ENCODE measurements at places on chromosomes 5 and 9.

- DNase-seq, result no peak
These were observed 143.8 kb downstream of the MELK start for GRCh38 chr9:36716496-36716895.

GRCh38 chr5:128927644-128928043 lies 37.6 kb upstream of the SLC27A6 start:
- no peak for DNase-seq

DNA sequence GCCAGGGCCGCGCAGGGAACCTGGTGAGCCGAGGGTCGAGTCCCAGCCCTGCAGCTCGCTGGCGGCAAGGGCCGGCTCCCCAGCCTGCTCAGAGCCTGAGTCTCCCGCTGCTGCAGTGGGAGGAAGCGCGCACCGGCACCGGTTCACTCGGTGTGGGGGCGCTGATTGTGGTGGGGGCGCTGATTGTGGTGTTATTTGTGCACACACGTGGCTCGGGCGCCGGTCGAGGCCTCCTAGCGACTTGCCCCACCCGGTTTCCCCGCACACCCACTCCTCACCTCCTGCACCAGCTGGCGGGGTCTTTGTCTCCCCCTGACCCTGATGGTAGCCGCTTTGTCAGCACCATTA lies 266.7 kb downstream of the NSG2 start:
- DNase-seq, result no peak

DNA sequence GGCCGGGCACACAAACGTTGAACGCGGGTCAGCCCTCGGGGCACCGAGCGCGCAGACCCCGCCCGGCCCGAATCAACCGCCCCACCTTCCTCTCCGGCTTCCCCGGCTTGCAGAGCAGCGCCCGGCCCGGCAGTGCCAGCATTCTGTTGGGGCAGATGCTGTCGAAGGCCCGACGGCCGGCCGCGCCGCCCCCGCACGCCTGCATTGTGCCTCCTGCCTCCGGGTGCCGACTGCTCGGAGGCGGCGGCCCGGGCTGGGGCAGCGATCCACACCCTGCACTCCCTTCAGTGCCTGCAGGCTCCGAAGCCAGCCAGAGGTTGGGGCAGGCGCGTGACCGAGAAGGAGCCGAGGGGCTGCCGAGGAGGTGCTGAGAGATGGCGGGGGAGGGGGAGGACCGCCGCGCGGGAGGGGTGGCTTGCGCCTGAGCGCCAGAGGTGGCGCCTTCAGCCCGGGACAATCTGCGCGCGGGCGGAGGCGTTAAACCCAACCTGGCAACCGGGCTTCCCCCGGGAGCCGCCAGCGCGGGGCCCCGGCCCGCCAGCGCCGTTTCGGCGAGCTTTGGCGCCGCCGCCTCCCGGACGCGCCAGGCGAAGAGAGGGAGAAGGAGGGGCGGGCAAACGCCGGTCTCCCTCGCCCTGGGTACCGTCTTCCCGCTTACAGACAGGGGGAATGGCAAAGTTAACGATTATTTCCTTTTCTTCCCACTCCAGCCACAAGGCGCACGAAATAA lies at the start of gene MCIDAS:
Gene MCIDAS, minus strand, starts transcription at position 382 of the 730 bp plus-strand sequence. Its CDS starts 177 bp downstream, at position 205.
- no peak for DNase-seq

- no peak for DNase-seq
These were observed 34.9 kb upstream of the ATP6V1G1 start for GRCh38 chr9:114552706-114553105.

DNA sequence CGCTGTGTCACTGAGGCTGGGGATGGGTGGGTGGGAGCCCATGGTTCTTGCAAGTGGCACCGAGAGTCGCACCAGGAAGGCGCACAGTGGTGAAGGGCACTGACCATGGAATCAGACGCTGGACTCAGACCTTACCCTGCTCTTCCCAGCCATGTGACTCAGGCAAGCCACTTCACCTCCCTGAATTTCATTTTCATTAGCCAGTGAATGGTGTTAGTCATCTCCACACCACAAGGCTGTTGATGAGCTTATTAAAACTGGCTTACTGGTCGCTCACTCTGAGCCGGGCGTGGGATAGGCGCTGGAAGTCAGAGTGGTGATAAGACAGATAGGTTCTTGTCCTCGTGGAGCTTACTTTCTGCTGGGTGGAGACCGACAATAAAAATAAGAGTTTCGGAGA lies 25.1 kb downstream of the FGF18 start:
- DNase-seq, result no peak

DNA sequence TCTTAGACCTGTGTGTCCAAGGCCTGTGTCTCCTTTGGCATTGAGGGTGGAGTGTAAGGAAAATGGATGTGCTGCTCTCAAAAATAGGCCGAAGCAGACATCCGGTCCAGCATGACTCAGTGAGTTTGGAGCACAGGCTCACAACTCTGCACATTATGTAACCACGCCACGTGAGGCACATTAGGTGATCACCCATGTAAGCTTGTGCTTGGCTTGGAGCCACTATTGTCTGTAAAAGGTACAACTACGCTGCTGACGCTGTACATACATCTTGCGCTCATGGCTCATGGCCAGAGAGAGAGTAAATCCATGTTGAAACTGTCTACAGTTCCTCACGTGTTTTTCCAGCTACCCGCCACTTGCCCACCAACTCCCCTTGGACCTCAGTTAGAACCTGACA lies 177.5 kb downstream of the PDE4D start:
- no peak for DNase-seq

GRCh38 chr5:71789746-71790145 lies 70.7 kb downstream of the CARTPT start:
- no peak for DNase-seq

GRCh38 chr5:142156839-142157463 lies 48.4 kb downstream of the NDFIP1 start:
- DNase-seq, result no peak

GRCh38 chr9:69134412-69134811 lies 39.7 kb upstream of the TJP2 start:
- no peak for DNase-seq

GRCh38 chr9:113721856-113722255 lies 154.3 kb upstream of the ZNF618 start:
- no peak for DNase-seq

DNA sequence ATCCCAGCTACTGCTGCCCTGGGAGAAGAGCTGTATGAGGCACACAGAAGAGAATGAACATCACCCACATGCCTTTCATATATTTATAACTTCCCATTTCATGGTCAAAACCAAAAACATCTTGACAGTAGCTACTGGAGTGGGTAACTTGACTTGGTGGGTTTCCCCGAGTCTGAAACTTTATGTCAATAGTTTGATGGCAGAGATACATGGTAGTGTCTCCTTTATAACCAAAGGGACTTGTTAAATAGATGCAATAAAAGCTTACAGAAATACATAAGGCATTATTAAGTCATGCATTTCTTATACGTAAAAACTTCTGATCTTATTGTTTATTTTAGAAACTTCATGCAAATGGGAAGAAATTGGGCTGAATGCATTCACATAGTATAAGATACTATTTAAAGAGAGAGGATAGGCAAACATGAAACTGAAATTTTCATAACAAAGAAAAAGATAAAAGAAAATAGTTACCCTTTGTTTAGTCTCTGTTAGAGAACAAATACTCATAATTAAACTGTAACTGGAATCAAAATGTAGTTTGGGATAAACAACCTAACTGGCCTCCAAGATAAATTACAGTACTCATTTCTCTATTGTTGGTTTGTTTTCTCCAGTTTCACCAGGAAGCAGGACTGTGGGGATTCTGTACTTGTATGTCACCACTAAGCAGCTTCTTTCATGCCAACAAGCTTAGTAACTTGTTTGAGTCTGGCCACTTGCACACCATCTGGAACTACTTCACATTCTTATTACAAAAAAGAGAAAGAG lies 459.3 kb upstream of the MEF2C start:
- peak; percentile 71 for DNase-seq

- DNase-seq, result peak; percentile 30
These were observed 162.2 kb downstream of the SREK1 start for GRCh38 chr5:66306105-66306843.

- no peak for DNase-seq
These were observed 105.0 kb downstream of the ACTL7B start for GRCh38 chr9:108750661-108751215.

GRCh38 chr9:137095664-137096517 lies 9.1 kb downstream of the MAN1B1 start:
- DNase-seq, result no peak

- DNase-seq, result no peak
These were observed 16.8 kb downstream of the AFAP1L1 start for GRCh38 chr5:149288436-149288835.

DNA sequence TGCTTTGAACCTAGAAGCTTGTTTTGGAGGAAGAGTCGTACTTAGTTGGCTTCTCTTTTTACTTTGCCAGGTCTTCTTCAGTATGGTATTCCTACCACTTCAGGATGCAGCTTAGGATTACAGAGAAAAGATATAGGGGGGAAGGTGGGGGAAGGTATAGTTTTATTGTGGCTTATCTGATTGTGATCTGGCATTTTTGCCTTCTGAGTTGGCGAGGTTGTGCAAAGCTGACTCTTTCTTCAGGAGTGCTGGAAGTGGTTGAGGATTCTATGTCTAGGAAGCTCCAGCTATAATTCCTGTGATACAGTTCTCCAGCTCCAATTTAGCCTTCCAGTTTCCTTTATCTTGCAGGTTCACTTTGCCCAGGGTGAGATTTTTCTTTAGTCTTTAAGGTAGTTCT lies 7.0 kb downstream of the CDC42SE2 start:
- no peak for DNase-seq

Data from AG09319 (cell line).